ENCODE measurements at places on chromosomes 6 and 20.

GRCh38 chr20:44805979-44806620 is 4.2 kb downstream of the RIMS4 start:
- DNase-seq, result no peak

- no peak for DNase-seq
Measured at GRCh38 chr6:142686507-142686887, 258.5 kb downstream of the HIVEP2 start.

- DNase-seq, result no peak
Measured at GRCh38 chr20:43942667-43943285, 28.1 kb downstream of the TOX2 start.

- no peak for DNase-seq
Measured at GRCh38 chr20:9660236-9660868, 146.0 kb downstream of the LAMP5 start.

DNA sequence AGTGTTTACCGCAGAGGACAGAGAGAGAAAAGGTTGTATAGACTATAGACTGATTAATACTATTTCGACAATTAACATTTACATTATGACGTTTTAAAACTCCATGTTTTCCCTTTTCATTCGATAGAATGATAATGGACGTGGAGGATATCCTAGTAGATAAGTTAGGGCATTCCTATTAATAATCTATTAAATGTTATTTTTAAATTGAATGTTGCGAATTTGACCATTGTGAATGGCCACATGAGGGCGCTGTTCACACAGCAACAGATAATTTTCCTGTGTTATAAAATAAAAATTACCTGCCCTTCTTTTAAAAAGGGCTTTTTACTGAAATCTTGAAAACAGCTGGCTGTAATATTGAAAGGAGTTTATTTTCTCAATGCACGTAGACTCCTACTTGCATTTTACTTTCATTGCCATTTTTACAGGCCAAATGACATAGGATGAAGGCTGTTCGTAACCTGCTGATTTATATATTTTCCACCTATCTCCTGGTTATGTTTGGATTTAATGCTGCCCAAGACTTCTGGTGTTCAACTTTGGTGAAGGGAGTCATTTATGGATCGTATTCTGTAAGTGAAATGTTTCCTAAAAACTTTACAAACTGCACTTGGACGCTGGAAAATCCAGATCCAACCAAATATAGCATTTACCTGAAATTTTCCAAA is 3.3 kb downstream of the ADGRB3 start:
- no peak for DNase-seq

- DNase-seq, result no peak
Measured at GRCh38 chr6:144715344-144715743, 430.2 kb downstream of the UTRN start.

- DNase-seq, result peak; percentile 5
Measured at GRCh38 chr20:58973179-58973578, 7.9 kb upstream of the NELFCD start.

GRCh38 chr20:33812152-33812849 is 1.2 kb downstream of the CHMP4B start:
- peak; percentile 67 for DNase-seq

DNA sequence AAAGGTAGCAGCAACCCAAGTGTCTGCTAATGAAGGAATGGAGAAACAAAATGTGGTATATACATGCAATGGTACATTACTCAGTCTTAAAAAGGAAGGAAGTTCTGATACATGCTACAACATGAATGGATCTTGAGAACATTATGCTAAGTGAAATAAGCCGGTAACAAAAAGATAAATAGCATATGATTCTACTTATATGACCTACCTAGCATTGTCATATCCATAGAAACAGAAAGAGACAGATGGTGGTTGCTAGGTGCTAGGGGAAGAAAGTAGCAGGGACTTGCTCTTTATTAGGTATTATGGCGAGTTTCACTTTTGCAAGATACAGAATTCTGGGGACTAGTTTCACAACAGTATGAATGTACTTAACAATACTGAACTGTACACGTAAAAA is 46.6 kb downstream of the UBR2 start:
- DNase-seq, result no peak

GRCh38 chr6:34718976-34719375 is 22.4 kb upstream of the ILRUN start:
- DNase-seq, result no peak

DNA sequence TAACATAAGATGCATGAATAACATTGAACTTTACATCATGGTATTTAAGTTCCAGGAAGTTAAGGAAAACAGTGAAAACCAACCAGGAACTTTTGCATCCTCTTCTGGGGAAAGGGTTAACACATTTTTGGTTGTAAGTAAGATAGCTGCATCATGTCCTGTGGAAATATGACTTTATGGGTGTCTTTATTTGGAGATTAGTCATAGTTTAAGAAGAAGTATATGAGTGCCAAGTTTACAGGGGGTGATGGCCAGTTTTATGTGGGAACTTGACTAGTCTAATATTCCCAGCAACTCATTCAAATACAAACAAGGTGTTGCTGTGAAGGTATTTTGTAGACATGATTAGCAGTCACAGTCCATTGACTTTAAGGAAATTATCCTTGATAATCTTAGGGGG is 78.0 kb downstream of the PDE10A start:
- no peak for DNase-seq

DNA sequence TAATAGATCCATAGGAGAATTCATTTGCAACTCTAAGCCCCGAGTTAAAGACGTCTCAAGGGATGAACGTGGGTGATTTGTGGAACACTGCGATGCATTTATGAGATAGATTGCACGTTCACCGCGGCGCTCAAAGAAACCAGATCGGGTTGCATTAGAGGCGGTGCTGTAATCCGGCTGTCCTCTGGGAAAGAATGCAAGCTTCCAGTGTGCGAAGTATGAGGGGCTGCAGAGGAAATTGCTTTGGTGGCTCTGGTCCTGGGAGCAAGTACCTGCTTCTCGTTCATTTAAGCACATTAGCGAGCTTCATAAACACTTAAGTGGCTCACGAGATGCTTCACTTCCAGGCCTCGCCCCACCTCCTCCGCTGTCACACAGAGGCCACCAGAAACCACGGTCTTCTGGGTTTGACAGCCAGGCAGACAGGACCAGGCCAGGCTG is 182.3 kb downstream of the CDH4 start:
- no peak for DNase-seq

GRCh38 chr20:3935295-3935955 is 46.2 kb downstream of the PANK2 start:
- DNase-seq, result no peak

- DNase-seq, result no peak
Measured at GRCh38 chr6:144781836-144782235, 496.7 kb downstream of the UTRN start.

DNA sequence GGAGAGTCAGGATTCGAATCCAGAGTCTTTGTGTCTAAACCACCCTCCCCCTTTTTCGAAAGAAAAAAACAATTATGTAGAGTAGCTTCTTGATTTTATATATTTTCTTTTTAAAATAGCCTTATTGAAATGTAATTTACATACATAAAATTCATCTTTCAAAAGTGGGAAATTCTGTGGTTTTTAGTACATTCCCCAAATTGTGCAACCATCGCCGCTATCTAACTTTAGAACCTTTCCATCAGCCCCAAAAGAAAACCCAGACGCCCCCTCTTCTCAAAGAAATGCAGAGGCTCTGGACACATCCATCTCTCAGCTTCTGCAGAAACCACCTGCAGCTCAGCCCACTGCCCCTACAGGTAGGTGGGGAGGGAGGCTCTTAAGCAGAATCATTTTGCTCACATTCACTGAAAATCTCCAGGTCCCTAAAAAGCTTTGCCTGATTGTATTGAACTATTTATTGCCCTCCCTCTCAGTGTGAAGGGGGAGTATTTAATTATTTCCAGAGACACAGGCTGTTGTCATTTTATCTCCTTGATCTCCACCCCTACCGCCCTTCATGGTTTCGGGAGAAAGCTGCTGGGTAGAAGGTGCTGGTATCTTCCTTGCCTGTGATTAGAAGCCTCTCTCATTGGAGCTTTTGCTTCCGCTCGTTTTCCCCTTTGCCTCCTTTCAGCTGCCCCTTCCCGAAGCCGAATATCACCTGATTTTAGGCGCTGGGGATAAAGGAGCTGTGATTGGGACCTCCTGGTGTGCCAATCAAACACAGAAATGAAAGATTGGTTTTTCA is 68.7 kb upstream of the KCNG1 start:
- DNase-seq, result no peak

DNA sequence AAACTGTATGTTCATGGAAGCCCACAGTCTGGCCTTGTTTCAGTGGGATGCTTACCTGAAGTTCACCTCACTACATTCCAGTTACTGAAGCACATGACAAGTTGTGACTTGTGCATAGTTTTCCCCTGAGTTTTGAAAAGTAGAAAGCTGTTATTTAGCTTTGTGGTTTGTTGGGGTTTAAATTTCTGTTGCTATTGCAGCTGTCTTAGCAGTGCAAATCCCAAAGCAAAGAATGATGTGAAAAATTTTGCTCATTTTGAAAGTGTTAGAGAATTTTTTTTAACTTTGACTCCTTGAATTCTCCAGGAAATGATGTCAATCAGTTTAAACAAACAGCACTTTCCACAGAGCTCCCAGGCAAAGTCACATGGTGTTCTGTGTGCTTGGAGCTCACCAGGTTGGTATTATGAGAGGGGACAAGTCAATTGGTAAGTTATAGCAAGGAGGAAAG is 268.4 kb downstream of the ADGRG6 start:
- no peak for DNase-seq
